ENCODE measurements at places on chromosomes 7 and 10.
A peak's percentile ranks its signal among the peaks of the same experiment; 100 is the strongest.

DNA sequence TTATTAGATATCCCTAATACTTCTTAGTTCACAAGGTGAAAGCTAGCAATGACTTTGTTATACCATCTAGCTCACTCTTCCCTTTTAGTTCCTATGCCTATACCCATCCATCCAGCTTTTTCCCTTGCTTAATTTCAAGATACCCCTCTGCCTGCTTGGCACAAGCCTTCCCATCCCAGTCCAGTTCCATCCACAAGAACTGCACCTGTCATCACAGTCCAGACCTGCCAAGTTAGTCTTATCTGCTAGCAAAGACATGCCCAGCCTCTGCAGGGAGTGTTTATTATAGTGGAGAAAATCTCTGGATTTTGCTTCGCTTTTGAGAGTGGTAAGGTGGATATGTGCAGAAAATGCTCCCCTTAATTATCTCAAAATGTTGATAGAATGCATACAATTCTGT lies 158.2 kb downstream of the ST7 start:
- DNase-seq = no peak

DNA sequence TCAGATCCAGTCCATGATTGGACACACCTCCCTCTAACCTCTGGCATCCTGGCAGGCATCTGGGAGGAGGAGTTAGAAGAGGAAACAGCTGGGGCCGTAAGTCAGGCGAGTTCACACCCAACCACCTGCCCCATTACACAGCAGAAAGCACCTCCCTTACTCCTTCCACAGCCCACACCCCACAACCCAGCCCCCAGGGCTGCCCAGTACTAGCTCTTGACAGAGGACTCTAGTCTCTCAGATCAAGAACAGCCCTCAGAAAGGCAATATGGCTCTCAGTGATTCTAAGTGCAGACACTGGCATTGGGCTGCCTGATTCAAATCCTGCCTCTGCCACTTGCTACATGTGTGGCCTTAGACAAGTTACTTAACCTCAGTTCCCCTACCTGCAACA lies 34.1 kb downstream of the KCNMA1 start:
- no peak for DNase-seq

GRCh38 chr10:23019633-23020032 lies 75.7 kb upstream of the MSRB2 start:
- DNase-seq = no peak

DNA sequence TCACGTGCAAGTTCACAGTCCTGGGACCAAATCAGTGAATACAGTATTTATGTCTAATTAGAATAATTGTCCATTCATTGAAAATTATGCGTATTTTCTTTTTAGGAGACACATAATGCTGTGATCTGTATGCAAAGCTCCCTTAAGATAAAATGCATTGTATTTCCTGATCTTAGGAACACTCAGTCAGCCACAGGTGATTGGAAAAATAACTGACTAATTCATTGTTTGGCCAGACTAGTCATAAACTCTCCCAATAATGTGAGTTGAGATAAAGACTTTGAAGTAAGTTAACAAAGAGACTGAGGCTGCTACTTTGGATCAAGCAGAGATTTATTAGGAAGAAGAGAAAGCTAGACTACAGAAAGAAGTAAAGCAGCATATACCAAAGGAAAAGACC lies 182.2 kb downstream of the GNAI1 start:
- no peak for DNase-seq

DNA sequence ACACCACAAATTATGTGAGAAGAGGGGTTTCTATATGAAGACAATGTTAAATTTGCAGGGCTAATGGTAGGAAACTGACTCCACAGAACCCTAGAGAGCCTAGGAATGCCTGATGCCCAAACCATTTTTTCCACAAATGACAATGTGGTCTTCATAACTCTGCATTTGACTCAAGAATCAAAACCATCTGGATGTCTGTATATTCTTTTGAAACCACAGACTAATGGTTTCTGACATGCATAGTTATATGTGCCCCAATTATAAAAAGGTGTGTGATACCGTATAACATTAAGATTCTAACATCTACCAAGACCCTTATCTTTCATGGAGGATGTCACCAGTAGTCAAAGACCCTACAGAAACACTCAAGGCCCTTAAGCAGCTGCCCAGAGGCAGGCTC lies 20.3 kb downstream of the SEC61G start:
- DNase-seq = no peak

- DNase-seq = peak; percentile 55
Observed at GRCh38 chr10:118568327-118568848, 27.1 kb downstream of the PRLHR start.

GRCh38 chr7:53094827-53095226 lies 59.4 kb downstream of the POM121L12 start:
- no peak for DNase-seq

- no peak for DNase-seq
Observed at GRCh38 chr10:106182542-106182941, 982.0 kb downstream of the SORCS1 start.

DNA sequence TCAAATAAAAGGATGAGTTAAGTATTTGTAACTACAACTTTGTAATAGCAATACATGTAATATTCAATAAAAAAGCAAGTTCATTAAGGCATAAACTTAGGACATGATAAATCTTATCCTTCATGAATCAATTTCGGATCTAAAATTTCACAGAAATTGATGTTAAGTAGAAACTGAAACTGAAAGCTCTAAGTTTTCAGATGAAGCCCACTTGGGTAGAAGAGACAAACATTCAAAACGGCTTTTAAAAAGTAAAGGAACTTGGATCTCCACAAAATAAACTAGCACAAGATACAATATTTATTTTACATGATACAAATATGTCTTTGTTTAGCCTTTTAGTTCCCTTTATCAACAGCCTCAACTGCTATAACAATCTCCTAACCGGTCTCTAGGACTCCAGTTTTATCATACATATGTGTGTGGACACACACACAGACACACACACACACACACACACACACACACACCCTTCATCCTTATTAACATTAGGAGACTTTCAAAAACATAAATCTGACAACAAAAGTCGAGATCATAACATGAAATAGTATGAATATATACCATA lies 83.7 kb downstream of the USP6NL start:
- DNase-seq = no peak

- DNase-seq = no peak
Observed at GRCh38 chr10:3166496-3167290, 5.9 kb downstream of the PITRM1 start.

DNA sequence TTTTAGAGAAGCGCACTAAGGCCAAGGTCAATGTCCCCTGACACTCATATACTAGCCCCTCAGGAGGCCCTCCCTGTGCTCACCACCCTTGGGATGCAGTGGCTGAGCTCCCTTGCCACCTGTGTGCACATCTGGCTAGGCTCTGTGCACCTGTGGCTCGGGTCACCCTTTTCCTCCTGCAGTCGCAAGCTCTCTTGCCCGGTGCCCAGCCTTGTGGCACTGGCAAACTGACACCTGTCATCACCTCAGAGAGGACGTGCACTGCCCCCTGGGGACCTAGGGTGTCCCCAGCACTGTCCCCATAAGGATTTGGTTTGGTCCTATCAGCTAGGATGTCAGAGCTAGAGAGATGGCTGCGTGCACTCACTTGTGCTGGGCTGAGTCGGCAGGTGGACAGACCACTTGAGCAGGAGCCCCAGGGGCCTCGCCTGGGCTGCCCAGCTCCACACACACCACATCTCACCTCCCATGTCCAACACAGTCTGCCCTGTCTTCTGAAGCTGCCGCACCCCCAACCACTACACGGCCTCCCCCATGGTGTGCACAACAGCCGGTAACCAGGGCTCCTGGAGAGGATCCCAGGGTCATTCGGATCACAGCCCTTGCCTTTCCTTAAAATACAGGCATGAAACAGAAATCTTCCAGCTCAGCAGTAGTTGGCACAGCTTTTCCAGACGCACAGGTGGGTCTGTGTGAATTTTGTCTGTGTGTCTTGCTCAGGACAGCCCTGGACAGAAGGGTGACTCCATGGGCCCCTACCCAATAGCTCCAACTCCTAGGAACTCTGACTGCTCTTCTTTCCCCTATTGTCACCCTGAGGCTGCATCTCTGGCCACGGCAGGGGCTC lies 111.0 kb downstream of the GRID1 start:
- no peak for DNase-seq

DNA sequence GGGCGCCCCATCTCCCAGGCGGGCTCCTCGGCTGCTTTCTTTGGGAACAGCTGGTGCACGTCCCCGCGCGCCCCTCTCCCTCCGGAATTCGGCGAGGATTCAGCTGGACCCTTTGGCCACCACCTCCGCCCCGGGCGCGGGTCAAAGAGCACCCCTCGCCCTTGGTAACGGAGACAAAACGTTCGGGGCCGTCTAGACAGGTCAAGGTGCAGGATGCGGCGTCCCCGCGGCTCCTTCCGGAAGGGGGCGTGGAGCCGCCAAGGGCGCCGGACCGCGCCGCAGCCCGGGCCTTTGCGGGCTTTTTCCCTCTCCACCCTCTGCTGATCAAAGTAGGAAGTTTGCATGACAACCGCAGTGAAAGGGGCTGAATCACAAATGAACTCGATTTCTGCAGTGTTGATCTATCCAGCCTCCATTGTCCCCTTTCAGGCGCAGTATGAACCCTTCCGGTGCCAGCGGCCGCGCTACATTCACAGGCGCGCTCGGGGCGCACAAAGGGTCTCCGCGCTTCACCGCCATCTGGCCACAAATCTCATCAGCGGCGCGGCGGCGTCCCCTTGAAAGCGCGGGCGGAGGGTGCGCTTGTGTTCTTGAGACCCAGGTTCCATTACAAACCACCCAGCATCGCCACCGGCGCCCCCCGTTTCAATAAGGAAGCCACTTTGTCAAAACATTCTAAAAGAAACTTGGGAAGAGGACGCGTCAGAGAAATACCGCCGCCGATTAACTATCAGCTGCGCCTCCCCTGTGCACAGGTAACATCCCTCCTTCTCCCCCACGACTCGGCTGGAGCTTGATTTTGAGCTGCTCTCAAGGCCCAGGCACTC lies 36.4 kb downstream of the CNPY1 start:
- peak; percentile 27 for DNase-seq

- no peak for DNase-seq
Observed at GRCh38 chr7:22296265-22296566, 60.7 kb downstream of the RAPGEF5 start.

GRCh38 chr10:7605565-7606295 lies 61.0 kb downstream of the ITIH5 start:
- no peak for DNase-seq

GRCh38 chr7:128731184-128731583 lies 8.0 kb upstream of the CALU start:
- DNase-seq = no peak

GRCh38 chr7:8260871-8261694 lies 884 bp downstream of the ICA1 start:
- DNase-seq = peak; percentile 47

DNA sequence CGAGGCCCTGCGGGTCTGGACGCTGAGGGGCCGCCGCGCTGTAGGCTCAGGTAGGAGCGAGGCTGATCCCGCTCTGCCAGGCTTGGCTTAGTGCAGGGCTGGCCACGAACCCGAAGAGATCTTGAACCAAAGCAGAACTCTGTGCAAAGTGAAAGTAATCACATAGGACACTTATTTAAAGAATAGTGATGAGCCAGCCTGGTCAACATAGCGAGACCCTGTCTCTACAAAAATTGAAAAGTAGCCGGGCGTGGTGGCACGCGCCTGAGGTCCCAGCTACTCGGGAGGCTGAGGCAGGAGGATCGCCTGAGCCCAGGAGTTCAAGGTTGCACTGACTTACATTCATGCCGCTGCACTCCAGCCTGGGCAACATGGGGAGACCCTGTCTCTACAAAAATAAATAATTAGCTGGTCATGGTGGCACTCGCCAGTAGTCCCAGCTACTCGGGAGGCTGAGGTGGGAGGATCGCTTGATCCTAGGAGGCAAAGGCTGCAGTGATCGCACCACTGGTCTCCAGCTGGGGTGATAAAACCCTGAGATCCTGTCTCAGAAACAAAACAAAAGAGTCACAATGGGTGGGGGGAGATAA lies 541 bp downstream of the ZSCAN25 start:
- no peak for DNase-seq

GRCh38 chr10:126997801-126998590 lies 92.8 kb downstream of the DOCK1 start:
- DNase-seq = no peak

DNA sequence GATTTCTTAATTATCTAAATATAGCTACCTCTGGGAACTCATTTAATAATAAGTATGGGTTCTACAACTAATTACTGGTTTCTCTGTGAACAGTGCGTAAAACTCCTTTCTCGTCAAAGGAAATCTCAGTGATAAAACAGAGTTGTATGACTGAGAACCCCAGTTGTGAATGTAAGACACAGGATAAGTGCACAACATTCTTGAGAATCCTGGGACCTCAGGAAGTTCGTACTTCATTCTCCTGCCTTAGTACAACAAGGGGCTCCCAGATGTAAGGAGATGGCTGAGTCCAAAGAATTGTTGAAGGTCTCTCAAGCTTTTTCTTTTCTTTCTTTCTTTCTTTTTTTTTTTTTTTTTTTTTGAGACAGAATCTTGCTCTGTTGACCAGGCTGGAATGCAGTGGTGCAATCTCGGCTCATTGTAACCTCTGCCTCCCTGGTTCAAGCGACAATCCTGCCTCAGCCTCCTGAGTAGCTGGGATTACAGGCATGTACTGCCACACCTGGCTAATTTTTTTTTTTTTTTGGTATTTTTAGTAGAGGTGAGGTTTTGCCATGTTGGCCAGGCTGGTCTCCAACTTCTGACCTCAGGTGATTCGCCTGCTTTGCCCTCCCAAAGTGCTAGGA lies 12.5 kb downstream of the DENND10 start:
- no peak for DNase-seq

DNA sequence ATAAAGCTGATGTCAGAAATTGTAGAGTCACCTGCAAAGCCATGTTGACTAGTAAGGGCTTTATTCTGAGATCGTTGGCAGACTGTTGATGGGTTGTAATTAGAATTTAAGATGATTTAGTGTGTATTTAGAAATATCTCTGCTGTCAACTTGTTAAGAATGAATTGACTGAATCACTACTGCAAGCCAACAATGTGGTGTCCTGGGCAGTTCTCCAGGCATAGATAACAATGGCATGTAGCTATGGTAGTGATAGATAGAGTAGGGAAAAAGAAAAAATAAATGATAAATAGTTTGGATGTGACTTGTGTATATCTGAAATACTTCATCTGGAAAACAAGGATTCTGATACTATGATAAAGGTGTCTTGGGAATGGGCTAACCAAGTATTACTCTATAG lies 640.2 kb downstream of the ARL4A start:
- DNase-seq = no peak
